ENCODE measurements at places on chromosomes 4 and X. TPM values are rescaled to one million over a fixed set of nuclear protein-coding genes. Genes with fewer than 3 reads are reported as not detected.

DNA sequence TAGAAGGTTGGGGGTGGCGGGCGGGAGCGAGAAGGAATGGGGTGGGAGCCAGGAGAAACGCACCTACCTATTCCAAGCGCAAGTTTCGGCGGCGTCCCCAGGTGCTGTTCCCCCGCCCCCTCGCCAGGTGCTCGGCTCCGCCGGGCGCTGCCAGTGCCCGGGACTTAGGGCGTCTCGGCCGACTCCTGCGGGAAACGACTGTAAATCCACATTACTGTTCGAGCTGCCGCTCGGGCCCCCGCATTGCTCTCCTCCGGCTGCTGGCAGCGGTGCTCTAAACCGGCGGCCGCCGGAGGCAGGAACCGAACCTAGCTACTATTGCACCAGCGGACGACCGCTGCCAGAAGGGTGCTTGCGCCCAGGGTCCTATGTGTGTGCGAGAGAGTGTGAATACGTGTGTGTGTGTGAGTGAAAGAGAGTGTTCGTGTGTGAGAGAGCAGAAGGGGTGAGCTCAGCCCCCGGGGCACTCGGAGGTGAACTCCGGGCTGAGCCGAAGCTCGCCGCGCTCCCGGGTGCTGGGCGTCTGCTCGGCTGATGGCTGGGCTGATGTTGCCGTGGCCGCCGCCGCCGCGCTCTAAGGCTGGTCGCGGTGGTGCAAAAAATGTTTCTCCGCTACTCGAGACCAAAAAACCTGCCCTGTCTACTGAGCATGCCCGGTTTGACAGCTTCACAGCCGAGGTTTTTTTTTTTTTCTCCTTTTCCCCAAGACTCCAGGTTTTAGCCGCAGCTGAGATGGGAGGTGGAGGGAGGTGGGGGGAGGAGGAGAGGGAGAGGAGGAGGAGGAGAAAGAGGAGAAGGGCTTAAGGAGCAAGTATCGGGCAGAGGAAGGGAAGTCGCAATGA lies 115.7 kb upstream of the TEX13C start:
- peak; percentile 41 for DNase-seq

- no peak for DNase-seq
Measured at GRCh38 chrX:110853610-110854009, 58.0 kb upstream of the CHRDL1 start.

DNA sequence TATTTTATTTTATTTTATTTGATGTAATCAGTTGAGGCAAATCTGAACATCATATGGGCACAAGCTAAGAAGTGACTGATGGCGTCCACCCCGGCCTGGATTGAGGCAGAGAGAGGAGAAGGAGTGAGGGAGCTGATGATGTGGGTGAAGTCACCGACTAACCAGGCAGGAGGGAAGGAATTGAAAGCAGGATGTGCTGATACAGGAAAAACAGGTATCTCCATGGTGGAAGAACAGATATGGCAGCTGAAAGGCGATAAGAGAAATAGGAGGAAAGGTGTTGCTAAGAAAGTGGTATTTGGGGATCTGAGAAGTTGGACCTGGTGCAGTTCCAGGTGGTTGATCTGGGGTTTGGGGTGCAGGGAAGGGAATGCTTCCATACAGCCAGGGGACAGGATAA lies 37.6 kb upstream of the GYPB start:
- DNase-seq: no peak

The FAM9B gene
- total RNA-seq: 0.44 TPM

All from lower lobe of right lung (tissue), 2 donors.